Hepatocyte (in vitro differentiated cells): ENCODE measurements at places on chromosomes 12 and 14.

GRCh38 chr14:56797569-56798446 lies 12.5 kb downstream of the OTX2 start:
- DNase-seq: peak; percentile 9

DNA sequence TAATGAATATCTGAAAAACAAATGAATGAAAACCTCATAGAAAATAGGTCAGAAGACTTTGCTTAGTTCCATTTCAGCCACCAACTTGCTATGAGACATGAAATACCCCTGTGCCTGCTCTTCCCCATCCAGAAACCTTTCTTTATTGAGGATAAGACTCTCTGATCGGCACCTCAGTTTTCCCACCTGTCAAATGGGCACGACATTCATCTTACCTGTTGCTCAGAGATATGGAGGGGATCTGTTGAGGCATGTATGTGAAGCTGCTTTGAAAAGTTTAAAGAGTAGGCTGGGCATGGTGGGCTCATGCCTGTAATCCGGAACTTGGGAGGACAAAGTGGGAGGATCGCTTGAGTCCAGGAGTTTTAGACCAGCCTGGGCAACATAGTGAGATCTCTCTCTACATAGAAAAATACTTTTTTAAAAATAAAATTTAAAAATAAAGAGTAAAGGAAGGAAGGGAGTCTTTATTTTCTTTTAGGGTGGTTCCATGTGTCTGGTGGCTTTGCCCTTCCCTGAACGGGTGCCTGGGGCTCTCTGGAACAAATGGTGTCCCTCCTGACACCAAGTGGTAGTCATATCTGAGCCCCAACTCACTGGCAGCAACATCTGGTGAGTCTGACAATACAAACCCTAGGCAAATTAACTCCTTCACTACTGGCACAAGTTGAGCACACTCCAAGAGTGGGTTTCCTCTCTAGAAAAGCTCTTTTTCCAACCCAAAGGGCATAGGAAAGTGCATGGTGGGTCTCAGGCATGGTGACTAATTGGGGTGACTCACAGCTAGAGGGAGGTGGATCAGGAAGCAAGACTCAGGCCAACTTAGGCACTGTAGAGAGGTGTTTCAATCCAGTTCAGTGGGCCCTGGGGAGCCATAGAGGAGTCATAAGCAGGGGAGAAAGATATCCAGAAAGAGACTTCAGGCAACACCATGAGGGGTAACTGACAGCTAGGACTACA lies 42.1 kb downstream of the MAP1LC3B2 start:
- no peak for DNase-seq

DNA sequence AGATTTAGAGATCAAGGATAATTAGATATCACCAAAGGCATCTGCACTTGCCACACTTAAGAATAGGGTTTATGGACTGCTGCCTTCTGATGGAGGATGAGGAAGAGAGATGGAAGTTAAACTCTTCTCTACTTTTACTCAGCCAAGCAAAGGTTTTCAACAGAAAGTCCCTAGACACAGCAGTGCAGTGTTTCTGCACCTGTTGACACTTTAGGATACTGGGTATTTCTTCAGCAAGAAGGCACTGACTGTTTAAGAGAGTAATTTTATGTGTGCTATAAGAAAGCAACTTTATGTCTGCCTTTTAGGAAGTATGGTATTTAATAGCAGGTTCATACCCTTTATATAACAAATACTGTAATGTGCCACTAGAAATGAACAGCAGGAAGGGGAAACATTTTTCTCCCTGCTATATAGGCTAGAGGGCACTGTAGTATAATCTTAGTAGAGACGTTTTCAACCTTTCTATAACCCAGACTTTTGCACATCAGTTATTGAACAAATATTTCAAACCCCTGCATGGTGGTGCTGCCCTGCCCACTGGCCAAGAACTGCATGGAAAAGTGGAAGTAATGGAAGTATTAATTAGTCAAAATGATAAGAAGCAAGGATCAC lies 225.0 kb upstream of the GRIP1 start:
- no peak for DNase-seq

DNA sequence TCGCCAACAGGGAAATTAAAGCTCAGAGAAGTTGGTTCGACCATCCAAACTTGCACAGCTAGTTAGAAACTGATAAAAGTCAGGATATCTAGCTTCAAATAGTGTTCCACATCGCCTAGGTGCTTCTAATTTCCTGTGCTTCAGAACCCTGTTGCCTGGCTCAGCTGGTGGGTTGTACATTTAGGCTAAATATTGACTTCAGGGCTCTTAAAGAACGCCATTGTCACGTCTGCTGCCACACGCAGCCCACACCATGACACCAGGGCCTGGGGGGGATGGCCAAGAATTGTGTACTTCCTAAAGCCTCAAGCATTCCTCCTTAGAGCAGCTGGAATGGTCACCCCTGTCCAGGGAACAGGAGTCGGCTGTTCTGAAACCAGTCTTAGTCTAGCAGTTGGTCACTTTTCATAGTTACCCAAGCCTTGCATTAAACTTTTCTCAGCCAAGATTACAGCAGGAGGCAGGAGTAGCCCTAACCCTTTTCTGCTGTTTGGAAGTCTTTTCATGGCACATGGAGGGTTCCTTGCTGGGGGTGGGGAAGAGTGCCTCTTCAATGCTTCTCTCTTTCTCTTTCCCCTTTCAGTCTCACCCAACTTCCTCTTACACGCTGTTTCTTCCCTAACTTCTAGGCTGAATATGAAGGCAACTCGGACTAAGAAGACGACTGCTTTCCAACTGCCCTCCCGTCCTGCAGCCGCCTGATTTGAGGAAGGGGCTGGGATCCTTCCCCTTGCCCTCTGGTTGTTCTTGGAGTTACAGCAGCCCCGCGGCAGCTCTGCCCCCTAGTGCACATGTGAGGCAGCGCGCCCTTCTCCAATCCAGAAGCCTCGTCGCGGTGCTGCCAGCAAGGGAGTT lies 17.1 kb downstream of the FOS start:
- peak; percentile 92 for DNase-seq

- DNase-seq: no peak
Observed at GRCh38 chr12:112877006-112877405, 29.8 kb upstream of the OAS1 start.

DNA sequence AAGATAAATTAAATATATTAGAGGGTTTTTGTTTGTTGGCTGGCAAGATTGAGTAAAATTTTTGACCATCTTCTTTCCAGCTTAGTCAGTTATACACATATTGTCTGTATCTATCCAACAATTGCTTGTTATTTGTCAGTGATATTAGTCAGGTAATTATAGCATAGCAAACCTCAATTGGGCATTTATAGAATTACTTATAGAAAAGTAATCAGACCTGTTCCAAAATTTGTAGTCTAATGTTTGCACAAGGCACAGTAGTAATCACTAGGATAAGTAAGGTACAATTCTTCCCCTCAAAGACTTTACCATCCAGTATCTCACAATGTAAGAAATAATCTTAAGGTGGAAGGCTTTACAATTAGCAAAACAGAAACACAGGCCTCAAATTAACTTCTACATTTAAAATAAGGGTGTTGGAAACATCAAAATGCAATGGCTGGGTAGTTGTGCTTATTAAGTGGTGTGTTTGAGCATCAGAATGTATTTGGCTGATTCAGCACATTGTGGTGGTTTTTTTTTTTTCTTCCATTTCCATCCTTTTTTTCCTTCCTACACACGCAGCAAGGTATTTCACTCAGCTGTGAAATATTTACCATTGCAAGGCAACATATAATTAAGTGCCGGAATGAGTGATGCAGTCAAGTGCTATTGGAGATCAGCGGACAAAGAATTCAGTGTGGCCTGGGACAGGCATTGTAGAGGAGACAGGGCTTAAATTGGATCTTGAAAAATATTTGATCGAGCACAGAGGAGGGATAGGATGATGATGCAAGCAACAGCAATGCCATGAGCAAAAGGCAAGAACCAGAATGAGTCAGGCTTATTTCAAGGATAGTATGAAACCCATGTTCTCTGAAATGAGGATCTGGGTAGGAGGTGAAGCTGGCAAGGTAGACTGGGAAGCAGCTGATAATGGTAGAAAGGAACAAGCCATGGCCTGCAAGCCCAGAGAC lies 178.2 kb downstream of the AKAP6 start:
- DNase-seq: no peak

DNA sequence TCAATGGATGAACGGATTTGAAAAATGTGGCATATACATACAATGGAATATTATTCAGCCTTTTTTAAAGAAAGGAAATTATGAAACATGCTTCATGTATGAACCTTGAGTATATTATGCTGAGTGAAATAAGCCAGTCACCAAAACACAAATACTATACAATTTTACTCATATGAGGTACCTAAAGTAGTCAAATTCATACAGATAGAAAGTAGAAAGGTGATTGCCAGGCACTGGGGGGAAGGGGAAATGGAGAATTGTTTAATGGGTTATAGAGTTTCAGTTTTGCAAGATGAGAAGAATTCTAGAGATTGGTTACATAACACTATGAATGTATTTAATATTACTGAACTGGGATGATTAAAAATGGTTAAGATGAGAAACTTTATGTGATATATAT lies 171.4 kb downstream of the TMTC3 start:
- no peak for DNase-seq

DNA sequence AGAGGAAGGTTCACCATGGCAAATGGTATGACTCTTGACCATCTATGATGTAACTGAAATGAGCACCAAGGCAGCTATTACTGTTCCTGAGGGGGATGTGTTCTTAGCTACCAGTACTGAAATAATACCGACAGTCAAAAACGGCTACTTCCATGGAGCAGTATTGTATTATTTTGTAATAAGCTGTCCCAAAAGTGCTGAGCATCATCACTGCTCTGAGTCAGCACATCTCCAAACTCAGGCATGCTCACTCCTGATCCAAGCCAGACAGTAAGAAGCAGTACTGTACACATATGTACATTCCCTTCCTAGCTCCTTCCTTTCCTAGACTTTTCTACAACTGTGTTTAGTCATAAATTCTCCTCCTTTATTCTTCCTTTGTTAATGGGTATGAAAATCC lies 8.6 kb downstream of the VTI1B start:
- DNase-seq: no peak

- DNase-seq: no peak
Observed at GRCh38 chr12:109621901-109622364, 48.3 kb downstream of the MVK start.

- no peak for DNase-seq
Observed at GRCh38 chr14:29637411-29637810, 290.2 kb downstream of the PRKD1 start.

DNA sequence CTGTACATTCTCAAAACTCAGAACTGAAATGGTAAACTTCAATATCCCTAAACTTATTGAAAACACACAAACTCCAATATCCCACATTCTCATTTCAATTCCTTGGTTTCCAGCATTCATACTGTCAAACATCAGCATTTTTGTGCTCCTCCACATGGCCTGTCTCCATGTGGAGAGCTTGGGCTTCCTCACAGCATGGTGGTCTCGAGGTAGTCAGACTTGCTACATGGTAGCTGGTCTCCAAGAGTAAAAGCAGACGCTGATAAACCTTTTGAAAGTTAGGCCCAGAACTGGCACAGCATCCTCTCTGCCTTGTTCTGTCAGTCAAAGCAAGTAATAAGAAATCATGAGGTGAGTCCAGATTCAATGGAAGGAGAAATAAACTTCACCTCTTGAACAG lies 70.5 kb downstream of the VCPKMT start:
- no peak for DNase-seq

DNA sequence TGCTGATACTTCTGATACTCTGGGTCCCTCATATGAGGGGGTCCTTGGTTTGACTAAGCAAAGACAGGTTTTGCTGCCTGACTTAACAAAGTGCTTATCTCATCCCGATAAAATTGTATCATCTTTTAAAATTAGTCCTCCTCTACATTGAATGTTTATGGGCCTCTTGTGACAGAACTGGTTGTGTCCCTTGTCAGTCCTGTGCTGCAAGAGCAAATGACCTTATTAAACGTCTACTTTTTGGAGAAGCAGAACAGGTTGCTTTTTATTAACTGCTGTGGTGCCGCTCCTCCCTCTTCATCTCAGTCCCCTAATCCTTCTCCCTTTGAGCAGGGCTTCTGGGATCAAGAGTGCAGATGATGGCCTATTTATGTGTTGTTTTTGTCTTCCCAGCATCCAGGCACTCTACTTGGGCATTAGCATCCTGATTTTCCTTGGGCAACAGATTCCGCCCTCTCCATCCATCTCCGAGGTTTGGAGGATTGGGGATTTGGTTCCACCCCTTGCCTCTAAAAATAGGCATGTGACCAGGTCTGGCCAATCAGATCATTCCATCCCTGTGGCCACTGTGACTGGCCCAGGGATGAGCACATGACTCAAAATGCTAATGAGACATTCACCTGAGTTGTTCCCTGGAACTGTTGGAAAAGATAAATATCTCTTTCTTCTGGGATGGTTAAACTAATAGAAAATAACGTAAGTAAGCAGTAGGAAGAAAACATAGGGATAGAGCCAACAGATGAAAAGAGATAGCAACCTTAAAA lies 2.9 kb upstream of the DENR start:
- DNase-seq: no peak

- DNase-seq: no peak
Observed at GRCh38 chr14:51318813-51319597, 79.0 kb downstream of the TMX1 start.

- no peak for DNase-seq
Observed at GRCh38 chr14:66483322-66483721, 2.8 kb upstream of the CCDC196 start.

- DNase-seq: no peak
Observed at GRCh38 chr12:3305904-3306619, 184.9 kb upstream of the PRMT8 start.

DNA sequence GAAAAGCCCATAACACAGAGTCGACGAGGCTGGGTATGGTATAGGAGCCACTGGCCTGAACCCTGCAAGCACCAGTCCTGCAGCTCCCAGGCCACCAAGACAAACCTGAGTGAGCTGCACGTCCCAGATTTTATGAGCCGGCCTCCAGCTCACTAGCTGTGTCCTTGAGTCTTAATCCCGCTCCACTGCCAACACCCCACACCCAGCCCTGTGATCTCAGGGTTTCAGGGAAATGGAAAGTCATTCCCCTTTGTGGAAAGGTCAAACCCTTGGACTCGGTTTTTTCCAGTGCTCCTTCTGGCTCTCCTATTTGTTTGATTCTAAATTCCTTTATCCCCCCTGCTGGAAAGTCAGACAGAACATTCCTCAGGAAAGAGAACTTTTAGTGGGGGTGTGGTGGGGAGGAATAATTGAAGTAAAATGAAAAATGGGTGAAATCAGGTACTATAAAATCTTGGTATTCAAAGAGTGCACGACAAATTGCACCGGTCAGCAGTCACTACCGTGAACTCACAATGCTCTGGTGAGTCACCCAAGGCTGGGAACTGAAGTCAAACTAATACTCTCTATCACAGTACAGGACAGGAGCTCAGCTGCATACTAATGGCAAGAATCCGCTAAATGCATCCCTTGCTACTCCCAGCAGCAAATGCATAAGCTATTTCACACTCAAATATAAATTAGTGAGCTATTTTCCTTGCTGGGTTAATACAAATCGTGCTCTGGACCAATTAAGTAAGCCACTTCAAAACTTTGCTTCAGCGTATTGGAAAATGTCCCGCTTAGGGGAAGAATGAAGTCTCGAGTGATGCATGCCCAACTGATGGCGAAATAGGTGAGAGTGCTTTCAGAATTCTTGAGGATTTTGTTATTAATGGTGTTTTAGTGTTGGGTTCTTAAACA lies 9.0 kb downstream of the PITPNM2 start:
- DNase-seq: peak; percentile 83
